ENCODE measurements at places on chromosomes 6 and 20.

GRCh38 chr6:68333442-68333841 lies 301.6 kb upstream of the ADGRB3 start:
- DNase-seq, result no peak

DNA sequence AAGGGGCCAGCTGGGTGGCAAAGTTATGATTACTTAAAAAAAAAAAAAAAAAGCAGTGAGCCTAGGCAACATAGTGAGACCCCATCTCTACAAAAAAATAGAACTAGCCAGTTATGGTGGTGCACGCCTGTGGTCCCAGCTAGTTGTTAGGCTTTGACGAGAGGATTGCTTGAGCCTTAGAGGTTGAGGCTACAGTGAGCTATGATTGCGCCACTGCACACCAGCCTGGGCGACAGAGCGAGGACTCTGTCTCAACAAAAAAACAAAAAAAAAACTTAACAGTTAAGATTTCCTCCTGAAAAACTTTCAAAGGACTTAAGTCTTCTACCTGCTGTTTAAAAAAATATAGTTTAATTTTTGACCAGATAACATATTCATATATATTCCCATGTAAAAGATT lies 2.4 kb downstream of the GTSF1L start:
- DNase-seq, result no peak

GRCh38 chr6:11317885-11318771 lies 85.7 kb upstream of the NEDD9 start:
- DNase-seq, result peak; percentile 90

- DNase-seq, result no peak
Observed at GRCh38 chr6:72250664-72251063, 364.3 kb downstream of the RIMS1 start.

- DNase-seq, result no peak
Observed at GRCh38 chr6:93644611-93645010, 225.3 kb upstream of the EPHA7 start.

DNA sequence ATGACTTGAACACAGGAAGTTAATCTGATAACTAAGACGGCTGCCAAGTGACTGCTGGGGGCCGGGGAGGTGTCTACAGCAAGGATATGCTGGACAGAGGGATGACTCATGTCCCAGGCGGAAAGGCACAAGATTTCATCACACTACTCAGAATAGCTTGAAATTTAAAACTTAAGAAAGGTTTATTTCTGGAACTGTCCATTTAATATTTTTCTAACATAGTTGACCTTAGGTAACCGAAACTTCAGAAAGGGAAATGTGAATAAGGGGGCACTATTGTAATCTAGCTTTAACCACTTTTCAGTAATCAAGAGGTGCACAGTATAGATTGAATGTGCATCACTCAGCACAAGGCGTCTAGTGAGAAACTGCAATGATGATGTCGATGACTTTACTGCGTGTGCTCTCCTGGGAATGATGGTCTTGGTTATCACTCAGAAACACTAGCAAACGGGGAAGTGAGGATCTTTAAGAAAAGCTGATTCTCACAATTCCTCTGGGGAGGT lies 171.5 kb downstream of the QKI start:
- no peak for DNase-seq

GRCh38 chr6:133040094-133040802 lies 200.9 kb upstream of the EYA4 start:
- DNase-seq, result no peak

DNA sequence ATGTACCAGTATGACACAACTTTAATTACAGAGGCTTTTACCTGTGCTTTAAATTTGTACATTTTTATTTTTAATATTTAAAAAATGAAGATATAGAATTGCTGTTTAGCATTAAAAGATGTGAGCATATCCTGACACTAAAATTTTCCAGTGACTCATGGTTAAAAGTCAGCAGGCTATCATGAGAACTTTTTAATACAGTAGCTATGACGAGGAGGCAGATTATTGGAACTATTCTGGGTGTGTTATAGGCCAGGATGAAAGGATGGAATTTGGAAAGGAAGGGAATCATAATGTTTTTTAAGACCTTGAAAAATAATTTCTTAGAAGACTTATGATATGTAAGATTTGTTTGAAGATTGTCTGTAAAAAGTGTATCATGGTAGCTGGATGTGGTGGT lies 91.0 kb downstream of the GFRA4 start:
- no peak for DNase-seq

- no peak for DNase-seq
Observed at GRCh38 chr6:14968056-14968637, 277.7 kb upstream of the JARID2 start.

GRCh38 chr6:138785980-138786379 lies 9.9 kb upstream of the ECT2L start:
- DNase-seq, result no peak

DNA sequence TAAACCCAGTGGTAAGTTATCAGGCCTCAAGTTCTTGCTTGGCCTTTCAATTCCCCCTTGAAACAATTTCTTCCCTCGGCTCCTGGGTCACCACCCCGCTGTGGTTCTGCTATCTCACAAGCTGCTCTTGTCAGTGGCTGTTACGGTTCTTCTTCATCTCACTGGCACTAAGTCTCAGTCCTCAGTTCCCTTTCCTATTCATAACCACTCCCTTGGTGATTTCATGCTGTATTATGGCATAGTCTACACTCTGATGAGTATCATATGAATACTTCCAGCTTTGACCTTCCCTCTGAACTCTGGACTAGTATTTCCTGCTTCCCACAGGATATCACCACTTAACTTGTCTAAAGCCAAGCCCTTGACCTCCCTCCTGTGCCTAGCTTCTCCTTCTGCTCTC lies 7.9 kb downstream of the TAAR1 start:
- DNase-seq, result no peak

GRCh38 chr6:116027801-116028200 lies 32.9 kb downstream of the FRK start:
- DNase-seq, result no peak

DNA sequence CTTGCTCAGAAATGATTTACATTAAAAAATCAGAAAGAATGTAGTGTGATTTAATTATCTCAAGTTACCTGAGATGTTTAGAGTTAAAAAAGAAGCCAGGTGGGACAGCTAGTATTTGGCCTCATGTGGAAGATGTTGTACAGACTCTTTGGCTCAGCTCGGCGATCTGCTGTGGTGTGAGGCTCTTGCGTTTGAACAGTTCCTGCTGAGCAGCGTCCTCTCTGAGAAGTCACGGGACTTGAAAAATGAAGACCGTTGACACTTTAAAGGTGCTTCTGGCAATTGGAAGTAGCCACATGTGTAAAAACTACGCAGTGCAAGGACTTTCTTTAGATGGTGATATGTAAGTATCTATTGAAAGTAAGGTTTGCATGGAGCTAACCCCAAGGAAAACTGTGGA lies 169.0 kb downstream of the BACH2 start:
- no peak for DNase-seq

DNA sequence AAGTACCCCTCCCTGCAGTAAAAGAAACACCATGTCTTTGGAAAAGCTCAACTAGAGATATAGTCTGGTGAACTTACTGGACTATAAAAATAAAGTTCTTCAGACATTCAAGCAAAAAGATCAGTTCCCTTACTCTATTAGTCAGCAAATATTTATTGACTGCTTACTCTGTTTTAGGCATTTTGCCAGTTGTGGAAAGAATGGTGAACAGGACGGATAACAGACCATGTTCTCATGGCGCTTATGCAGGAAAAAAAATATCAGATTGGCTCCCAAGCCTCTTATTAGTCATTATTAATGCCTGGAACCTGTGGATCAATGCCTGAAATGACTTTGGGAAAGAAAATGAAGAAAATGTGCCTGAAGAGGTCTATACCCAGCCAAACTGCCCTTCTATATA lies 282.2 kb upstream of the EPHA7 start:
- no peak for DNase-seq

- DNase-seq, result no peak
Observed at GRCh38 chr6:14751645-14752175, 494.2 kb upstream of the JARID2 start.

DNA sequence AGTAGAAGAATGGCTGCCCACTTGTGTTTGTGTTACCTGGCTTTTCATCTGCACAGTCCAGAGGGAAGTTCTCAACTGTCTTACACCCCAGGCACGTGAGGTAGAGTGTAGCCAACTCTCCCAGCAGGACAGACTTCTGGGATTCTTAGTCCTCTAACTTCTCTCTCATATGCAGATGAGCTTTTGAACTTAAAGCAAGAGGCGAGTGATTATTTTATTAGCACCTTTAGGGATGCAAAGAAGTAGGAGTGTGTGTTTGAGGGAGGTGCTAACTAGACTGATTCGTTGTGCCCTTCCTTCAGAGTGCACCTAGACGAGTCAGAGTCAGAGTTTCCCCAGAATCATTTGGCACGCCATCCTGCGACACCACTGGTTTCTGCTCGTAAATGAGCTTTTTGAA lies 10.8 kb downstream of the CDYL start:
- no peak for DNase-seq

- no peak for DNase-seq
Observed at GRCh38 chr6:118187568-118188164, 280.6 kb downstream of the SLC35F1 start.

DNA sequence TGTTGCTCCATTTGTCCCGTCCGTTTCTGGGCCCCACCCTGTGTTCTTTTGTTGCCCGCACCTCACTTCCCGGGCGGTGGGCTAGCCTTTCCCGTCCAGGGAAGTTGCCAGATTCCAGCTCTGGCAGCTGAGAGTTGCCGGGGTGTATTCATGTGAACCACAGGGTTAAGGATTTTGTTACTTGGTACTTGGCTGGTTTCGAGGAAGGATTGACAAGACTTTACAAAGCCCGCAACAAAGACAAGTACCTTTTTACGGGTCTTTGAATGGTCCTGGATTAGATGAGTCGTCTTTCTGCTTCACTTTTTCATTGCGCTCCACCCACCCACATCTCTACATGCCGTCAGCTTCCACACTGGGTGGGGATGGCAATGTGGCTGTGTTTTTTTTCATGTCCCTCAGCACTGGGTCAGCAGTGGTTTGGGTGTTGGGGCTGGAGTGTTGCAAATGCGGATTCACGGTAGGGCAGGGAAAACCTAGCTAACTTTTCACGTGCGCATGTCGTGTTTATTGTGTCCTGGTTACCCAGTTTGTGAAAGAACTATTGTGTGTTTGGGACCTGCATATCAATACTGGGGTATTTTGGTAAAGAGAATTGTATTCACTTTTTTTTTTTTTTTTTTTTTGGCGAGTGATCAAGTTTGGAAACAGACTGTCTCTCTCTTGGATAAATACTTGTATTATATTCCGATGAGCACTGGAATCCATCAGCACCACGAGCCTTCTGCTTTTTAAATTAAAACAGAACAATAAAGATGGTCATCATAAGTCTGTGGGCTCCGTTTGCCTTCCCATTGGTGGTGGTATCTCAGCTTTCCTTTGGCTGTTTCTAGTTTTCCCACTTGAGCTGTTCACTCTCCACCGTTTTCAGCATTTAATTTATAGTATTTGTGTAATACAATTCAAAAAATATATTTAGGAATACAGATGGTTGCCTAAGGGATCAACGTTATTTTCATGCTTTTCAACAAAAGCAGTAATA lies 1.2 kb downstream of the DUSP22 start:
- DNase-seq, result peak; percentile 43

Measured in posterior cingulate gyrus (tissue), 11 donors.